Spinal cord (tissue), 10 donors: ENCODE measurements at places on chromosomes 11 and 22. TPM values are rescaled to one million over a fixed set of nuclear protein-coding genes. Genes with fewer than 3 reads are reported as not detected.

DNA sequence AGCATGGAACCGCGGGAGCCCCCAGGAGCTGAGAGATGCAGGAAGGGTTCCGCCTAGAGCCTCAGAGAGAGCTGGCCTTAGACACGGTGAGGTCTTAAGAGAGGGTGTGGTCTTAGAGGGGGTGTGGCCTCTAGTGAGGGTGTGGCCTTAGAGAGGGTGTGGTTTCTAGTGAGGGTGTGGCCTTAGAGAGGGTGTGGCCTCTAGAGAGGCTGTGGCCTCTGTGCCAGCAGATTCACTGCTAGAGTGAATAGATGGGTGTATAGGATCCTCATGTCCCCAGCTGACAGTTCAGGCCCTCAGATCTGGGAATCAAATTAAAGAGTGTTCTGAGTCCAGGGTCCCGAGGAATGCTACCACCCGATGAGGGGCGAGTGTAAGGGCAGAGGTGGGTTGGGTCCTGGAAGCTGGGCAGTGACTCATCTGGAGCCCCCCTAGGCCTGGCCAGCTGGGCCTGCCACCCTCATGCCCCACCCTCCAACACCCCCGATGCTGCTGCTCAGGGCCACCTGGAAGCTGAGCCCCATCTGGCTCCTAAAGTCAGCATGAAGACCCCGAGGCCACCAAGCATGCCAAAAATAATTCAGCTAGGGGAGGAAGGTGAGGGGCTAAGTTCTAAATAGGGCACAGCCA, 49.5 kb downstream of the IGF2 start:
- no peak for DNase-seq

DNA sequence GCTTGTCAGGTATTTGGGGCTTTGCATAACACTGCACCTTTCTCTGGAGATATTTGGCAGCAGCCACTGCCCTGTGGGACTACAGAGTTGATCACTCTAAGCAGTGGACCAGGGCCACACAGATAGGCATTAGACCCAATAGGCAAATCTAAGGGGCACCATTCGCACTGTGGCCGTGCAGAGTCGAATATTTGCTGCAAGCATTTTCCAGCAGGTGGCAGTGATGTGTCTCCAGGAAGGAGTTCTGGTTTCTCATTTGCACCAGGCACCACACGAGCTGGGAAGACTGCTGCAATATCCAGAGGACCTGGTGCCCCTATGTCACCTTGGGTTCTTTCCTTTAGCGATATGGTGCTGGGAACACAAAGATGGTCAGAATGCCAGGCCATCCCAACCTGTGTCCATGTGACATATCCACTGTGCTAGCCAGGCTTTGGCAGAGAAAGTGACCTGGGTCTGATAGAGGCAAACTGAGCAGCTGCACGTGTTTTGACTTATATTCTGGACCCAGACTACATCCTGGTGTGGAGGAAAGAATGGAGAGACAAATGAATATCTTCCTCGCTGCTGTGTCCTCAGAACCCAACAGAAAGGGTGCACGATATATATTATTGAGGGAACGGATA, 318.7 kb downstream of the BUD13 start:
- DNase-seq, result peak; percentile 74

DNA sequence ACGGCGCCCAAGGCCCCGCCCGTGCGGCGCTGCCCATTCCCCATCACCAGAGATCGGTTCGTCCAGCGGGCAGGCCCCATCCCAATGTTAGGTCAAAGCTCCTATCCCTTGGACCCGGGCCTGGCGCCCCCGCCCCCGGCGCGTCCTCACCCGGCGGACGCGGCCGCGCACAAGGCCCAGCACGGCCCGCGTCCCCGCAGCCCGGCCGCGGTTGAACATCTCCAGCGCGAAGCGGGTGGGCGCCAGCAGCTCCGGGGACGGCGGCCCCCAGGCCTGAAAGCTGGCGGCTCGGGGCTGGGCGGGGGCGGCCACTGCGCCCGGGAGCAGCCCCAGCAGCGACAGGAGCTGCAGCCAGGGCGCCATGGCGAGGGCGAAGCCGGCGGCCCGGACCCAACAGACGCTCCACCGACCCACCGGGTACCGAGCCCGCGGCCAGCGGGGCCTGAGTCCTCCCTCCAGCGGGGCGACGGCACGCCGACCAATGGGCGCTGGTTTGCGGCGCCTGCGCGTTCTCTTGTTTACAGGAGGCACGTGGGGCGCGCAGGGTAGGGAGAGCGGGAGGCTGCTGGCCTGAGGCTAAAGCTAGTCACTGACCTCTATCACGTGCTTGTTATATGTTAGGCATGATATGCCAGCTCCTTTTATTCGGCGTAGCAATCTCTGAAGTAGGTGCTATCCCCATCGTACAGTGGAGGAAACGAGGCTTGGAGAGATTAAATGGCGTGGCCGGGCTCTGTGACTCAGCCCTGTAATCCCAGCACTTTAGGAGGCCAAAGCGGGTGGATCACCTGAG, at the start of gene CTSF:
Gene CTSF, minus strand, starts transcription at position 483 of the 793 bp plus-strand sequence. Its CDS starts 120 bp downstream, at position 363.
- DNase-seq, result peak; percentile 62

Gene GRM5
- total RNA-seq, result 19.7 TPM
